MG63 (cell line): ENCODE measurements at places on chromosomes 4 and X.
A peak's percentile ranks its signal among the peaks of the same experiment; 100 is the strongest.

- no peak for DNase-seq
These were observed 131.8 kb downstream of the PRKX start for GRCh38 chrX:3581609-3582108.

DNA sequence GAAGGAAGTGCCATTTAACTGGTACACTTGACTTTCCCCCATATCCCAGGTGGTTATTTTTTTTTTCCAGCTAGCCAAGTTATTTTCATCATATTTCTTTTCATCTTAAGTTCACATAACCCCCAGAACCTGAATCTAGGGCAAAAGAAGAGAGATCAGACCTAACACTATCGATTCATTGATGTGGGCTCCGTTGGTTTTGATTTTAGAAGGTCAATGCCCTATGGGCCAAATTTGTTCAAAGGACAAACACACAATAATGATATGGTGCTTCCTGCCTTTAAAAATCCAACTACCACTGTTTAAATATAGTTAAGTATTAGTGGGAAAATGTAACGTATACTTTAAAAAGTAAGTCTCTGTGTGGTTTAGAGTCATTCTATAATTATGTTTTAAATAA lies 665.7 kb downstream of the ZNF674 start:
- no peak for DNase-seq

GRCh38 chr4:141705048-141705746 lies 68.8 kb downstream of the IL15 start:
- DNase-seq = no peak

DNA sequence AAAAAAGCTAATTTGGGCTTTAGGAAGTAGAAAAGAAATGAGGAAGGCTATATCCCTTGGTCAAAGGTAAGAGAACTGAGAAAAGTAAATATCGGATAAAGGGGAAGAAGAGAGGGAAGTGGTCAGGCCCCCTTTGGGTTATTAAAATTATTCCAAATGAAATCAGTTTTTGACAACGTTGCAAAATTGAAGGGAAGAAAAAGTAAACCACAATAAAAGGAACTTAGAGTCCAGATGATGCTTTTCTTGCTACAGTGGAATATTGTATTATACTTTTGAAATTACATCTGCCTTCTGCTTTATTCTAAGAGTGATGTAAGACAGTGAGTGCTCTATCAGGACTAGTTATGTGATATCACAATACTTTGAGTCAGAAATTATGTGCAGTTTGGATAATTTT lies 59.4 kb upstream of the RBPJ start:
- no peak for DNase-seq

DNA sequence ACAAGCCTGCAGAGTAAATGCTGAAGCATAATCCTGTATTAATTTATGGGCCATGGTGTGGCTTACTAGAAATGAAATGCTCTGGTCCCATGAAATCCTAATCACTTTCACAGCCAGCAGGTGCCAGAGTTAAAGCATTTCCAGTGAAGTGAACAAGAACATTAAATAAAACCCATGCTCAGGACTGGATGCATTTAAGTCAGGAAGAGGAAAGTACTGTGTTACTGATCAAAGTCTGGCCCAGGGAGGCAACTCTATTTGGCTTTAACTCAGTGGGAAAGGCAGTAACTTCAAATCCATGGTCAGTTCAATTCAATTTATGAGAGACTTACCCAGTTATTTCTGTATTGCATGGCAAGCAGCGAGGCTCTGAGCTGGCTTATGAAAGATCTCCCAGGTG lies 29.2 kb downstream of the AGA start:
- no peak for DNase-seq

- DNase-seq = no peak
These were observed 317.4 kb downstream of the ASMT start for GRCh38 chrX:1932231-1932630.

DNA sequence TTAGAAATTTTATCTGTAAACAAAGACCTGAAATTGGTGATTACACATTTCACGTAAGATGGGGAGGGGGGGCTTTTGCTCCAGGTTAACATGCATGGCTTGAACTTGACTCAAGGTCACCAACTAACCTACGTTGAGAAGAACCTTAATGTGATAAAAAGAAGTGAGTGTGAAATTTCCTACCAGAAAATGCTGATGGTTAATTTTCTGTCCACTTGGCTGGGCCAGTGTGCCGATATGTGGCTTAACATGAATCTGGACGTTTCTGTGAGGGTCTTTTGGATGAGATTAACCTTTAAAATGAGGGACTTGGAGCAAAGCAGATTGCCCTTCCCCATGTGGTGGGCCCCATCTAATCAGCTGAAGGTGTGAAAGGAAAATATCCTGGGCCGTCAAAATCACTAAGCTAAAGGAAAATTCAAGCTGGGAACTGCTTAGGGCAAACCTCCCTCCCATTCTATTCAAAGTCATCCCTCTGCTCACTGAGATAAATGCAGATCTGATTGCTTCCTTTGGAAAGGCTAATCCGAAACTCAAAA lies 107.3 kb upstream of the ENPP6 start:
- no peak for DNase-seq

DNA sequence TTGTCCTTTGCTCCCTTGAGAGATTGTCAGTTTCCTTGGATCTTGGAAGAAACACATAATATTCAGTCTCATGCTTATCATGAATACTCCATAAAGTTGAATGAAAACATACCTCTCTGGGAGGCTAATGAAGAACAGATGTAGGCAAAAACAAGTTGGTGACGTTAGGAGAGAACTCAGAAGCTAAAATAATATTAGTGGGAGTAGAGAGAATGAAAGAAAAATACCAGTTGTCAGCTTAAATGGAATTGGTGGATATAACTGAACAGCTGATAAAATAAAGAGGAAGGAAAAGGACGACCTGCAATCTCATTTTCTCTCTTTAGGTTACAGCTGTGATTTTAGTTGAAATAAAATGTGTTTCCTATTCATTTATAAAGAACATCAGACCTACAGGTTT lies 124.8 kb downstream of the SNCA start:
- DNase-seq = no peak

DNA sequence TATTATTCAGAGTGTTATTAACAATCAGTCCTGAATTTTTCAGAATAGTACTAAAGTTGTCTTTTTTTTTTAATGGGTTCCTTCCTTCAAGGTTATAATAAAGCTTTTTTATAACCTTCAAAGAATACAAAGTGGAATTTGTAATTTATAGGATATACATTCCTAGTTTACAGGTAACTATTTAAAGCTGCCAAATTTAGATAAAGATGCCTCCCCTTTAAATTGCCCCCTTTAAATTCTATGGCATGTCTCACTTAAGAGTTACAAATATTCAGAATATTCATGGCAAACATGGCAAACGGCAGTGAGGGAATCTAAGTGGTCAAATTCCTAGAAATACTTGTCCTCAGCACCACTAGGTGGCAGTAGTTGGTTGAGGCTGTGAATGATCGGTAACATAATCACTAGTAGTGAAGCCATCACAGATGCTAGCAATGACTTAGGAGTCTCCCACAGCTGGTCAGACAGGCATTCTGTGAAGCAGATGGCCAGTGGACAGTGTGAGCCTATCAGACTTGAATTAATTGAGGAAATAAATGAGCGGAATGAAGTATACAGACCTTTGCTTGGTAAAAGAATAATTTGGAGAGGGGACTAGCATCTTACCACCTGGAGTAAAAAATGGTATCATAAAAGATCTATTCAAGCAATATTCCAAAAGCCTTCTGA lies 86.4 kb downstream of the CBR4 start:
- DNase-seq = peak; percentile 11

DNA sequence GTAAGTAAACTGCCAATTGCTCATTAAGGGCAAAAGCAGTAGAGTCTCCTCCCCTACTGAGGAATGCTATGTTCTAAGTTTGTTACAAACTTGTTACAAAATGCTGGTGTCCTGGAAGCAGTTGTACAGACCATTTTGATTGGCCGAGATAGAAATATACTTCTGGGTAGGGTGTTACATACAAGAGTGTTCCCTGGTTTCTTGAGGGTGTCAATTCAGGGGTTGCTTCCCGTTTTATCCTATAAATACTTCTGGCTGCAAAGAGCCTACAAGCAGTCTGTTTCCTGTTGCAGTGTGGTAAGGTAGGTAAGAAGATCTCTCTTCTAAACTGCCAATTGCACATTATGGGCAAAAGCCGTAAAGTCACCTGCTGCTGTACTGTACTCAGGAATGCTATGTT lies 5.7 kb downstream of the TRPC5OS start:
- no peak for DNase-seq

- no peak for DNase-seq
These were observed 5.4 kb upstream of the SORBS2 start for GRCh38 chr4:185817403-185817818.

DNA sequence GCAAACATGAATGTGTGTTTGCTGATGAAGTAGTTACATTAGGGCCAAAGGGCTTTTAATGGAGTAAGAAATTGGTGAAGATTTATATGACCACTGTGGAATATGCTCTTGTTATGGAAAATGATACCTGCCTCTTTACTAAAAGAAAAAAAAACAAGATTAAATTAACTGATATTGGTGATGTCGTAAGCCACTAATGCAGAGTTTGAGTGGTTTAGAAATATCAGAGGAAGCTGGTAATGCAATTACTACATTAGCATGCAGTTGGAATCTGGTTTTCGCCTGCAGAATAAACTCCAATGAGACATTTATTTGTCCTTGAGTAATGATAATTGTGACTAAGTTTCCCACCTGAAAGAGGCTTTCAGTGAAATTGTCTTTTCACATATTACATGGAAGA lies 597.9 kb downstream of the GALNTL6 start:
- DNase-seq = no peak

- DNase-seq = no peak
These were observed 224.3 kb upstream of the CTSO start for GRCh38 chr4:156177941-156178340.

DNA sequence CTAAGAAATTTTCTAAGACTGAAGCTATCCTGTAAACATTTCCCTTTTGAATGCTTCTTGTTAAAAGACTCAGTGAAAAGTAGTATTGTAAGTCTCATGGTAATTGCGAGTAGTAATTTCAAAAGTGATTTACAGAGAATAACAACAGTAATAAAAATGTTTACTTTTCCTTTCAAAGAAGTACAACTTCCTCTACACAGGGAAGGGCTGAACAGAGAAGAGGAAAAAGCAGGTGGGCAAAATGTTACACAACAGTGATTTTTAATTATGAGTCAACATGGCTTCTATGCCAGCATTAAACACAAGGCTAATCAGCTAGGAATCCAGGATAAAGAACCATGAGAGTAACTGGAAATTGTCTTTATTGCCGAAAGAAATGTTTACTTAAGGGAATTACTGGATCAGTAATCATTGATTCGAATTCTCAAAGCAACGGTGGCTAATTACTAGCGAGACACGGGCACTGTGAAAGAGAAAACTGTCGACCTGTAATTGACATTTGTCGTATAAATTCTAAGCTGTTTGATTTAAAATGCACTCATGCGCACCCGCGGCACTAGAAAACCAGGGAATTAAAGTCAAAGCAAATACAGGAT lies 15.4 kb downstream of the UTP3 start:
- no peak for DNase-seq

DNA sequence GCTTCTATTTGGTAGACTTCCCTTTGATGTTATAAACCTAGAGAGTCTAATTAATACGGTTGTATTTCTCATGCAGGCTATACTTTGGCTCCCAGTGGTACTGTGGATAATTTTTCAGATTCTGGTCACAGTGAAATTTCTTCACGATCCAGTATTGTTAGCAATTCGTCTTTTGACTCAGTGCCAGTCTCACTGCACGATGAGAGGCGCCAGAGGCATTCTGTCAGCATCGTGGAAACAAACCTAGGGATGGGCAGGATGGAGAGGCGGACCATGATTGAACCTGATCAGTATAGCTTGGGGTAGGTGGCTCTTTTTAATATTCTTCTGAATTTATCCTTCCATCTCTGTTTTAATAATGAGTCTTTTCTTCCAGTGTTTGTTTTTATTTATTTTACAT lies 249.7 kb downstream of the RAPGEF2 start:
- DNase-seq = no peak

DNA sequence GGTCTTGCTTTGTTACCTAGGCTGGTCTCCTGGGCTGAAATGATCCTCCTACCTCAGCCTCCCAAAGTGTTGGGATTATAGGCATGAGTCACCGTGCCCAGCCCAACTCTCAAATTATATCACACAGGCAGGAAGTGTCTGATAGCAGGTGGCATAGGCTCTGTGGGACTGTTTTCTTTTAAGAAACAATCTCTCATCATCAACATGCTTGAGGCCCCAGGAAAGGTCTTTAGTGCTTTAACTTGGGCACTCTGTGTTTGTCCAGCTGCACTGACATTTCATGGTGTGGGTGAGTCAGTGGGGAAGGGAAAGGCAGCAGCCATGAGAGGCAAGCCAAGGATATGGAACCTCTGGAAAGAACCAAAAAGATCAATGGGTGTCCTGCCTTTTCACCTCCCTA lies 88.1 kb upstream of the TSPAN5 start:
- peak; percentile 1 for DNase-seq

DNA sequence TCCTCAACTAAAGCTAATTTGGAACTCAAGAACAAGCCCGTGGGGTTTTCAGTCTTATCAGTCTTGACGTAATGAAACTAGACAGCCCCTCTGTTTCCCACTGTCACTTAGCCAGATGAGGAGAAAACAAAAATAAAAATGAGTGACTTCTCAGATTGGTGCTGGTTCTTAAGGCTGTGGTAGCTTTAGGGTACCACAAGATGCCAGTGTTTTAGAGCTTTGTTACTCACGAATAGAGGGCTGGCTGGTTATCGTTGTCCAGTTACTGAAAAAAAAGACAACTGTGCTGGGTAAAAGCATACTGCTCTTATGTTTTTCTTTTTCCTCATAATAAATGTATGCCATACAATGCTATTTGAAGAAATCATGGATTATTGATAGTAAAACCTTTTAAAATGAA lies 796.7 kb downstream of the RAPGEF2 start:
- no peak for DNase-seq

- no peak for DNase-seq
These were observed 34.1 kb downstream of the ART3 start for GRCh38 chr4:76108467-76109181.

DNA sequence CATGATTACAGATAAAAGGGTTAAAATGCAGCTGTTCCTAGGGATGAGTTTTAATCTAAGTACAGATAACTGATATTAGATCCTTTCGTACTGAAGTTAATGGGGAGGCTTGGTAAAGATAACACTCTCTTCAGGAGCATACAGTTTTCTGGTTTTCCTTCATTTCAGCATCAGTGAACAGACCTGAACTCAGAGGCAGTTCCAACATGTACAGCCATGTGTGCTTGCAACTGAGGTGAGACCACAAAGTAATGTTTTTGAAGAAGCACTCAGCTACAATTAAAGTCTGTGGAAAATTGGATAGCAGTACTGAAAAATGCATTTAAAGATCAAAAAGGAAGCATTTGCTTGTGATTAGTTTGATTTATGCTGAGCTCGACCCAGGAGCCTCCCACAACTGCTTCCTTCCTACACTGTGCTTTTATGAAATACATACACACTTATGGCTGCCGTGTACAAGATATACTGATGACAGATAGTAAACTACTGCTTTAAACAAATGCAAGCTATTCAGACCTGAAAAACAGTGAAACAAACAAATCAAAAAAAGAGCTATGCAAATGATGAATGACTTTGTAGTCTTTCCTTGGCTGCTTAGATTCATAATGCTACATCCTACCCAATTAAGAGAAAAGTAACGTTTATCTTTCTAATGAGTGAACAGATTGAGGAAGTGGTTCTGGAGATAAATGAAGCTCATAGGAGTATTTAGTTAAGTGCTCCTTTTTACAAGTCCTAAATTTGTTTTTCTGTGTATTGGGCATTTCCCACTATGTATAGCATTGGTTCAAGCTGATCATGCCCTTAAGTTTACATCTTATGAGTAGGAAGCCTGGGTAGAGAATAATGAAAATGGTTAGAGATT lies 68.4 kb downstream of the PDLIM5 start:
- DNase-seq = no peak
